ENCODE measurements at places on chromosomes 2 and 18. TPM values are rescaled to one million over a fixed set of nuclear protein-coding genes. Genes with fewer than 3 reads are reported as not detected.

GRCh38 chr2:11750422-11750821, 4.0 kb downstream of the LPIN1 start:
- DNase-seq: no peak

DNA sequence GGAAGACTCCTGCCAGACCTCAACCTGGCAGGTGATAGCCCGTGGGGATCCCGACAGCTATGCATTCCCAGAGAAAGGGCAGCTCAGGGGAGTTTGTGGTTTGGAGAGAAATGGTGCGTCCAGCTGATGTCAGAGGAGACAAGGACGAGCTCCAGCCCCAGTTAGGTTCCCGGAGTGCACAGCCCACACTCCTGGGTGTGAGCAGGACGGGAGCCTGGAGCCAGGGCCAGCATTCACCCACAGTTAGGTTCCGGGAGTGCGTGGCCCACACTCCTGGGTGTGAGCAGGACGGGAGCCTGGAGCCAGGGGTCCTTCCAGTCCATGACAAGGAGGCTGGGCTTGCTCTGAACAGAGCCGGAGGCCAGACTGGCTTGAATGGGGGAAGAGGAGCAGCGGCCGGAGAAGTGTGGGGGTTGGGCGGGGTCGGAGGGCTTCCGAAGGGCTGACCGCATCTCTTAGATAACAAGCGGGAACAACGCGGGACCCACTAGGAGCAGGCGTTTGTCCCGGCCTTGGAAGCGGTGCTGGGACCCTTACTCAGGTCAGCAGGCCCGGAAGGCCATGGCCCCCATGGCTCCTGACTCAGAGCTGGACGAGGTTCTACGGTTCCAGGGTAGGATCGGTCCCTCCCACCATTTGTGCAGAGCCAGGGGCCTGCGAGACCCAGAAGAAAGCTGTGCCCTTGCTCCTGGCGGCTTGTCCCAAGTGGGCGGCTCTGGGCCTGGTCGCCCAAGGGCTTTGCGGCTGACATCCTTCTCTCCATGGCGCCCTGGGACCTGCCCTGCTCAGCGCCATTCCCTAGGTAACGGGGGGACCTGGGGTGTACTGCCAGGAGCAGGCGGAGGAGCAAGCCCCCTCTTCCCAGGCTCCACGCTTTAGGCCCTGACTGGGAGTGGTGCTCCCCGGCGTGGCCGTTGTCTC, 185.6 kb downstream of the RTP5 start:
- DNase-seq: no peak

DNA sequence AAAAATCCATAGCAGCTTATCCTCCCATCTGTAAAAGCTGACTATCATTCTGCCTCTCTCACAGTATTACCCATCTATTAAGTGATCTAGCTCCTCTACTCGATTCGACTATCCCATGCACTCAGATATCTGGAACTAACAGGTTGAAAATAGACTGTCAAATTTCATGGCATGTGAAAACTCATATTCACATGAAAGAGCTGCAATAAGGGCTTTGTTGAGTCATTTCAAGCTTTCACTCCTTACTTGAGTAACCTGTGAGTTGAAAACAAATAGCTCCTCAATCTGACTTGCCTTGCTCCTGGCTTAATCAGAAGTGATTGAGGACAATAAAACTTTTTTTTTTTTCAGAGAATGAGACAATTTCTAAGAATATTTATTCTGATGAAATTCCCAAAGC, 192.4 kb upstream of the ERBB4 start:
- no peak for DNase-seq

GRCh38 chr2:39603436-39603835, 62.3 kb upstream of the TMEM178A start:
- no peak for DNase-seq

DNA sequence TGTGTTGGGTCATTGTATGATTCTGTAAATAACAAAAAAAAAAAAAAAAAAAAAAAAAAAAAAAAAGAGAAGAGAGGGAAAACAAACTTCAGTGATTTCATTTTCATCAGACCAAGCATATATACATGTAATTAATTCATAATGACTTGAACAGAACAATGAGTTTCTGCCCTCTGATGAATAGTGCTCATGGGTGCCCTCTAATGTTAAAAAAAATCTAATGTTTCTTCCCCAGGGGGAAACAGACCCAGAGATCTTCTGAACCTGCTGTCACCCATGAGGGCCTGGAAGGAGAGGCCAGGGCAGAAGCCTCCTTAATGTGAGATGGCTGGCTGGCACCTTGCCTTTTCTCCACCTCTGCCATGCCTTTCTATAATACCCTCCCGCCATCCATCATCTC, 289.2 kb downstream of the ZNF521 start:
- DNase-seq: no peak

DNA sequence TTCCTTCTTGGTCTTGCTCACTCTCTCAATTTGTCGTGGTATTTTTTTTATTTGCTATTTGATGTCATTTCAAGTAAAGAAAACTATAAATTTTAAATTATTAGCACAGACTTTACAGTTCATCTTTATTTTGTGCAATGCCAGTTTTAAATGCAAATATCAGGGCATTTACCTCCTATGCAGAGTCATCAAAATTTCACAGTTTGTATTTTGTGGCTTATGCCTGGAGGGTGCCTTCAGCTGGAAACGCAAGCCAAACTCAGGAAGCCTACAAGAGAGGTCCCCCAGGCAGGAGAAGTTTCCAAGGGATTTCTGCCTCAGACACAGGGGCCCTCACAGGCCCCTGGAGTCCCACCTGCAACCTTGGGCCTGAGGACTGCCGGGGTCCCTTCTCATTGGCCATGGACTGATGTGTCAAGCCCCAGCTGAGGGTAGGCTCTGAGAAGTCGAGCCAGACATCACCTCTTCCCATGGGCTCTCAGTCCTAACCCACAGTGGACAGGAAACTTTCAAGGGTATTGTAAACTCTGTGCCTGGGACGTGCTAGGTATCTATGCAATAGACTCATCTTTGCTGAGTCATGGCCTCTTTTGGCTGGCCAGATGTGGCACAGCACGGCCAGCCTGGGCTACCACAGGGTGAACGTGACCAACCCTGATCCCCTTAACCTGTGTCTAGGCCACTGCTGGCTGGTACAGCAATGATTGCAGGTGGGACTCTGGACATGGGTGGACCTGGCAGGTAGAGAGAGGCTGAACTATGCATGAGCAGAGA, 236.5 kb downstream of the CELF4 start:
- no peak for DNase-seq

DNA sequence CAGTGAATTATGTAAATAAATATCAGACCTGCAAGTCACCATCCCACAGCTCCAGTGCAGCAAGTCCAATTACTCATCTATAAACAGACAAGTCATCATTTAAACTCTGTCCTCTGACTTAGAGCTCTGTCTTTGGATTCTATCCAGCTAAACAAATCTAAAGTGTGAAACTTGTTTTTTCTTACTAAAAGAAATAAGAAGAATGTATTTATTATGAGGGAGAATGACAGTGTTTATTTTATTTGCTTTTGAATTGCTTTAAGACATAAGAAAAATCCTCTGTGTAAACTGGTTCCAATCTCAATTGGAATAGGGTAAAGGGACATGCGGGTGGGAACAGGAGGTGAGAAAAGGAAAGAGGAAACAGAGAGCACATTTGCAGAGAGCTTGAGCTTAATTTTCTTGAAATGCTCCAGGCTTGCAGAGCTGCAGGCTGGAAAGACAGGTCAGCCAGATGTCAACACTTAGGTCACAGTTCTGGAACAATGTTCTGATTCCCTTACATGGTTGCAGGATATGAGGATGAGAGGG, 355.8 kb downstream of the MEIS1 start:
- DNase-seq: no peak

DNA sequence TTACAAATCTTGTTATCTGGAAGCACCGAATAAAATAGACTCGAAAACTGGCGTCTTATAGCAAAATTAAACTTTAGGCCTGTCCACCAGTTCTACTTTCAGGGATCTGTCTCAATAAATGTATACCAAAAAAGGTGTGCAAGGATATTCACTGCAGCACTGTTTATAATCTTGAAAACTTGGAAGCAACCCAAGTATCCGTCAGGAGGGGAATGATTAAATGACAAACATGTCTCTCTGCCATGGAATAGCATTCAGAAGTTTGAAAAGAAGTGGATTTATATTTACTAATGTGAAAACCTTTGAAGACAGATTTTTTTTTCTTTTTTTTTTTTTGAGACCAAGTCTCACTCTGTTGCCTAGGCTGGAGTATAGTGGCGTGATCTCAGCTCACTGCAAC, 32.3 kb upstream of the SATB2 start:
- DNase-seq: no peak

DNA sequence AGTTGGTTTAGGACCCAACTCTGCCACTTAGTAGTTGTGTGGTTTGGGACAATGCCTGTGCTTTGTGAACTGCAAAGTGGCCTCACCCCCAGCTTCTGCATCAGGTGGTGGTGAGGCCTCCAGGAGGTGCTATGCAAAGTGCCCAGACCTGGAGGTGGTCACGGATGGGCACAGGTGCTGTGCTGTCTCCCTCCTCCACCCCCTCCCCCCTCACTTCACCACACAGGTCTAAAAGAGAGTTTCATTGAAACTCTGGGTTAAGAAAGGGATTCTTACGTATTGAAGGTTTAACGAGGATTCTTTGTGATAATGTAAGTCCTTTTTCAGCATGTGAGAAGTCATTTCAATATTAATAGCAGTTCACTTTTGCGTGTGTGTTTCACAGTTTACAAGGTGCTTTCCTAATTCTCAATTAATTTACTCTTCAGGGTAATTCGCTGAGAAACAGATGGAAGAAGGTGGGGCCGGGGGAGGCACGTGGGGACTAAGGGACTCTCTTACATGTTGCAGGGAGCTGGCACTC, 369.9 kb downstream of the LPIN1 start:
- DNase-seq: no peak

DNA sequence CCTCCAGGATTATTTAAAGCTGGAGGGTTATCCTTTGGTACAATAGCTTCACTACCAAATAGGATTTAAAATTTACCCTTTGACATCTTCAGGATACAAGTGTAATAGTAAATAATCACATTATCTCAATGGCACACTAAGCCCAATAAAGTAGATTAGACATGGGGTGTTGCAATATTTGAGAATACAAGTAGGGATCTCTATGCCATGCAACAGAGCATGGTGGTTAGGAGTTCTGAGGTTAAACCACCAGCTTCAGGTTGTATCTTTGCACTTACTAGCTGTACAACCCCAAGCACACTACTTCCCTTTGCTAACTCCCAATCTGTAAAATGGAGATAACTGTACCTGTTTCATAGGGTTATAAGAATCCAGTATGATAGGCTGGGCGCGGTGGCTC, 6.2 kb downstream of the MBD2 start:
- no peak for DNase-seq

DNA sequence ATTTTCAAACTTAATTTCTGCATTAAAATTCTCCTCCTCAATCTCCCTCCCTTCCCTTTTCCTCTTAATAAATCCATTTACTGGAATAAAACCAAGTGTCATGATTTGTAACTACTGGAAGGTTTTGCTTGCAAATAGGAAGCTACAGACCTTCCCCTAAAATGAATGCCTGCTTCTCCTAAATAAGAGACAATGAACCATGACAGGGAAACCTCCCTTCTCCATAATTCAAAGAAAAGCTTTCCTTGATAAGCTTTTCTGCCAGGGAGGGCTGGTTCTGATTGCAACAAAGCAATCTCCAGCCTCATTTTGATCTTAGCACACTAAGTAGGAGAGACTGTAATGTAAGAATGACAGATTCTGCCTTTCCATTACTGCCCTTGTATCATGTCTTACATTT, 111.0 kb upstream of the CDH20 start:
- no peak for DNase-seq

DNA sequence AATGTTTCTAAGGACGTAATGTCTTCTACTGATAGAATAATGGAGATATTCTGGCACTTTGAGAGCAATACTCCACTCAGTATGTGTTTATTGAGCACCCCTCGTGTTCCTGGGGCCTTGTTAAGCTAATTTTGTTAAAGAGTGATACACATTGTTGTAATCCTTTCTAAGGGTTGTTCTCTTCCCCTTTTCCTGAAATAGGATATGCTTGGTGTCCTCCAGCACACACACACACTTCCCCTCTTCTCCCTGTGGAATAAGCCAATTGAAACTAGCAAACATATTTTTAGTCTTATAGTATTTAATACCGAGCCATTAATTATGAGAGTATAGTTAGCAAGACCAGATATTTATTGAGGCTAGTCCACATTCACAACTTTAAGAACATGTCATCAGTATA, 114.1 kb downstream of the CRIM1 start:
- no peak for DNase-seq

GRCh38 chr2:149040451-149040850, 2.0 kb downstream of the LYPD6B start:
- no peak for DNase-seq

- DNase-seq: no peak
Observed at GRCh38 chr2:199223791-199224190, 233.9 kb downstream of the SATB2 start.

Gene ANKRD29
- 26.0 TPM for total RNA-seq

Gene DUSP19
- 14.7 TPM for total RNA-seq

Gene WDCP
- 9.1 TPM for total RNA-seq

Gene CYTIP
- total RNA-seq: 2.7 TPM

Gene PLCD4
- total RNA-seq: 7.8 TPM

Data from dorsolateral prefrontal cortex (tissue), 122 donors.